CD8-positive, alpha-beta memory T cell (primary cell): ENCODE measurements at places on chromosomes 2 and 18. TPM values are rescaled to one million over a fixed set of nuclear protein-coding genes. Genes with fewer than 3 reads are reported as not detected.

Gene MYO3B
- 0.18 TPM for total RNA-seq

Gene COL4A3
- not detected for total RNA-seq

Gene HSBP1L1
- total RNA-seq: 4.2 TPM

Gene AKAIN1
- not detected for total RNA-seq

Gene CABYR
- total RNA-seq: 1.2 TPM

- DNase-seq: no peak
Observed at GRCh38 chr18:47512726-47513435, 261.4 kb upstream of the SKOR2 start.

GRCh38 chr2:190679813-190680591, 31.1 kb downstream of the NAB1 start:
- peak; percentile 54 for DNase-seq

DNA sequence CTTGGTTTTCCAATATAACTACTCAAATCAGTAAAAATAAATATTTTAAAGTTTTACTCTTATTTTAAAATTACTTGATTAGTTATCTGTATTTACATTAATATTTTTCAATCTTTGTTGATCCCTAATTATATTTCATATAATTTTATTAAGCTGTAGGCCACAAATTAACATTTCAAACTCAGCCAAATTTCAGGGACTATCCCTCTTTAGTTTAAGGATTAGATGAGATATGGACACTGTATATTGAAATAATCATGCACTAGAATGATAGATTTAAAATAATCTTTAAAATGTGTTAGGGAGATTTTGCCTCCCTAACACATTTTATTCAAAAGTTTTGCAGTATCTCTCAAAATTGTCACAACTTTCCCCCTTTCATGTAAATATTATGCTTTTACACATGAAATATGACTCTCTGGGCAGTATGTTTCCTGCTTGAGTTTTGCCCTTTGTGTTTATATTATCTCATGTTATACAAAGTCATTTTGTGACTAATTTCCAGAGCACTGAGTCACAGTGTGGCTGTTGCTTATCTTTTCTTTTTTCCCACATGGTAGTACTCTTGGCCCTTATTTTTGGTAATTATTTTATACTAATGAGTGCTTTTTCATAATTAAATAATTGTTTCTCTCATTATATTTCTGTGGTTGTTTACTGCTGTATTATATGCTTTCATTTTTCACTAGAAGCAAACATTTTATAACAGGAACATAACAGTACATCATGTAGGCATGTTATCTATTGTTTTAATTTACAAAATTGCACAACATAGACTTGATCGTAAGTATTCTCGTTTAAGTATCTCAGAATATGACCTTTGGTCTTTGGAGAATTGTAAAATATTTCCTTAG, 1.2 kb downstream of the TFPI start:
- no peak for DNase-seq

- peak; percentile 31 for DNase-seq
Observed at GRCh38 chr2:10124538-10125045, 2.1 kb downstream of the RRM2 start.

- DNase-seq: no peak
Observed at GRCh38 chr2:48749291-48750127, 6.0 kb downstream of the LHCGR start.

DNA sequence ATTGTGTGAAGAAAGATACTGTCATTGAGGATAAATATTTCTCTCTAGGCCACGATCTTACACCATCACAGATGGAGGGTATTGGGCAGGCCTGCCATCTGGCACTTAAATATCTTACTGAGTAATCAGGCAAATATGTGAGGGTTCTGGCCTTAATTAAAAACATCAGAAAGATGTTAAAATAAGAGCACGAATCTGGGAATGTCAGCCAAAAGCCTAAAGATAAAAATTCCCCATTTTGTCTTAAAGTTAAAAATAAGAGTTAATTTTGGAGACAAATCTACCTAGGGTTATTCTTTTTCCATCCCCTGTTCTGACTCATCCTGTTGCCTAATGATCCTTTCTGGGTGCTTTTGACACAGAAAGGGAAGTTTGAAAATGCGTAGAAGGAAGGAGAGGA, 121.0 kb downstream of the SUCLG1 start:
- DNase-seq: no peak
